Hepatocyte (in vitro differentiated cells): ENCODE measurements at places on chromosomes 7 and 10. TPM values are rescaled to one million over a fixed set of nuclear protein-coding genes. Genes with fewer than 3 reads are reported as not detected.

DNA sequence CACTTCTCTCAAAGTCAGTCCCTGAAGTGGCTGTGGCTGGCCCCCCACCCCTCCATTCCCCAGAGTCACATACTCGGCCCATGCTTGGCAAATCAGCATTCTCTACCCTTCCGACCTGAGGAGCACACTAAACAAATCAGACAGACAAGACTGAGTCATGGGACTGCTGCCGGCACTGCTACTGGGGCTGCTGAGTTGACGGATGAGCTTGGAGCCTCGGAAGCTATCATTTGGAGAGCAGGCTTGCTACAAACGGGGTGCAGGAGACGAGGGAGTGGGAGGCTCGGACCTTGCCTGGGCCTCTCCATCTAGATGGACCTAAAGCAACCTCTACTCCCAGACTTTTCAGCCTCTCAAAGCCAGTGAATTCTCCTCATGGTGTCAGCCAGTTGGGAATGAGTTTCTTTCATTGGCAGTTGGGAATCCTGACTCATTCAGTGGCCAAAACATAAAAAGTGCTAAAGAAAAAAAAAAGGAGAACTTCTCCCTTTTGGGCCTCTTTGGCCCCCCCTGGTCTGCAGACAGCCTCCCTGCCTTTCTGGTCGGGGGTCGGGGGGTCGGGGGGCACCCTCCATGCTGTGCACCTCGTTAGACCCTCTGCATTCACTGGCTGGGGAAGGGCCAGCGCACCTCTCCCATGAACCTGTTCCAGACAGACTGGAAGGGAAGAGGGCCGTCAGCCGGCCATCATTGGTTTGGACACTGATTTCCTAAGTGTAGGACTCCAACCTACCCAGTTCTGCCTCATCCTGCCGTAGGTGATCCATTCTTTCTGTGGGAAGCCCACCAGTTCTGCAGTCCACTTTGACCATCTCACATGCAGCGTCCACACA is 52.3 kb upstream of the COL13A1 start:
- DNase-seq, result no peak

DNA sequence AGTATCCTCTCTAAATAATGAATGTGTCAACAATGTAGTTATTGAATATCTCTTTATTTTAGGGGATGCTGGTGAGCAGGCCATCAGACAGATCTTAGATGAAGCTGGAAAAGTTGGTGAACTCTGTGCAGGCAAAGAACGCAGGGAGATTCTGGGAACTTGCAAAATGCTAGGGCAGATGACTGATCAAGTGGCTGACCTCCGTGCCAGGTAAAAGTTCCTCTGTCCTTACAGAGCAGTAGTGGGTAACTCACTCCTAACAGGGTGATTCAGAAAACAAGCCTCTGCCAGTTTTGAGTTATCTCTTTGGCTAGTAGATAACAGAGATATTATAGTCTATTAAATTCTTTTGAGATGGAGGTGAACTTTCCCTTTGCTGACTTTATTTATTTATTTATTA is 67.3 kb downstream of the AP3M1 start:
- no peak for DNase-seq

- peak; percentile 63 for DNase-seq
Observed at GRCh38 chr7:18320971-18321567, 174.5 kb upstream of the HDAC9 start.

DNA sequence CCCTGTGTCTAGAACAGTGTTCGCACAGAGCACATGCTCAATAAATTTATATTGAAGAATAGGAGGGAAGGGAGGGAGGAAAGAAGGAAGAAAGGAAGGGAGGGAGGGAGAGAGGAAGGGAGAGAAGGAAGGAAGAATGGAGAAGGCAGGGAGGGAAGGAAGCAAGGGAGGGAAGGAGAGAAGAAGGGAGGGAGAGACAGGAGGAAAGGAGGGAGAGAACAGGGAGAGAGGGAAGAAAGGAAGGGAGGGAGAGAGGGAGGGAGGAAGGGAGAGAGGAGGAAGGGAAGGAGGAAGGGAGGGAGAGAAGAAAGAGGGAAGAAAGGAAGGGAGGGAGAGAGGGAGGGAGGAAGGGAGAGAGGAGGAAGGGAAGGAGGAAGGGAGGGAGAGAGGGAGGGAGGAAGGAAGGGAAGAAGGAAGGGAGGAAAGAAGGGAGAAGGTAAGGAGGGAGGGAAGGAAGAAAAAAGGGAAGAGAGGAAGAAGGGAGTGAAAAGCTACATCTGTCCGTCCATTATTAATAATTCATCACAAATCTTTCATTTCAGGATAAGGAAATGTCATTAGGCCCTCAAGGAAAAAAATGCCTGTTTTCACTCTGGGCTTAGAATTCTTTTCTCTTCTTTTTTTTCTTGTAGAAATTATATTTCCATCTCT is 79.7 kb downstream of the GRK5 start:
- no peak for DNase-seq

DNA sequence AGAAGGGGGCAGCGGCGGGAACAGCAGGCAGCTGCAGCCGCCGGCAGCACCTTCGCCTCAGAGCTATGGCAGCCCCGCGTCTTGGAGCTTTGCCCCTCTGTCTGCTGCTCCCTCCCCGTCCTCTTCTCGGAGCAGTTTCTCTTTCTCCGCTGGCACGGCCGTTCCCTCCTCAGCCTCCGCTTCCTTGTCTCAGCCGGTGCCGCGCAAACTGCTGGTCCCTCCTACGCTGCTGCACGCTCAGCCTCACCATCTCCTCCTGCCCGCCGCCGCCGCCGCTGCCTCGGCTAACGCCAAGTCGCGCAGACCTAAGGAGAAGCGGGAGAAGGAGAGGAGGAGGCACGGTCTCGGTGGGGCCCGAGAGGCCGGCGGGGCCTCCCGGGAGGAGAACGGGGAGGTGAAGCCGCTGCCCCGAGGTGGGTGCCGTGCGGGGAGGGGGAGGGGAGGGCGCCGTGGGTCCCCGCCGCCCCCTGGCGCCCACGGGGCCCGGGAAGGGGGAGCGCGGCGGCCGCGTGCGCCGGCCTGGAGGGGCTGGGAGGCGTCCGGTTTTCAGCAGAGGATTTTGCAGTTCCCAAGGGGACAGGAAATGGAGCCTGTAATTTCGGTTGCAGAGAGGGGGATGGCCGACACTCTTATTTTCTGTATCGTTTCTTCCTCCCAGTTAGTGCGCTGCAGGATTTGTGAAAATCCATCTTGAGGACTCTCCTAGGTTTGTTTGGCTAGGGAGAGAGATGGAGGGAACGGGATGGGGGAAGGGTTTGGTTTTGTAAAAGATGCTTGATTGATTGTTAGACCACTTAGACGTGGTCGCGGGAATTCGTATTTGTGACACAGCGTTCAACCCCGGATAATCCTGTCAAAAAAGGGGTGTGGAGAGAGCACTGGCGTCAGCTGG is 630 bp downstream of the RSBN1L start:
- peak; percentile 74 for DNase-seq

DNA sequence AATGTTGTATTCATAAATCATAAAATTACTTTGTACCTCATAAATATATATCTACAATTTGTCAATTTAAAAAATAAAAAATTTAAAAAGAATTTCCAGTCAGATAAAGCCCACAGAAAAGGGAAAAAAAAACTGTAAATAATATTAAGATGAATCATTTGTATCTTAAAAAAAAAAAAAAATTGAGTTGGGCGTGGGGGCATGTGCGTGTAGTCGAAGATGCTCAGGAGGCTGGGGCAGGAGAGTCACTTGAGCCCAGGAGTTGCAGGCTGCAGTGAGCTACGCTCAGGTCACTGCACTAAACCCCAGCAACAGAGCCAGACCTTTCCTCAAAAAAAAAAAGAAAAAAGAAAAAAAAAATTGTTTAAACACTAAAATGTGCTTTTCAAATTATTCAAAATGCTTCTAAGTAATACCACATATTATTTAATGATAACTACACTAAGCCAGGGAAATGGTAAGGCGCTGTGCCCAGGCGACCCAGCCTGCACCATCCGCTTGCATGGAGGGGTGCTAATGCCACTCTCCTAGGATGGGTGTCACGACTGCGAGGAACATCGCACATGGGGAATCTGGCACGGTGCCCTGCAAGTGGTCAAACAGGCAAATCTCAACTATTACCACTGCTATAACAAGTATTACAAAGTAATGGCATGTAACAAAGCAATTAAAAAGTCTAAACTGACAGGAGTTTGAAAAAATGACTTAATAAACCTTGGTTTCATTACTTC is 15.4 kb downstream of the GLUD1 start:
- no peak for DNase-seq

DNA sequence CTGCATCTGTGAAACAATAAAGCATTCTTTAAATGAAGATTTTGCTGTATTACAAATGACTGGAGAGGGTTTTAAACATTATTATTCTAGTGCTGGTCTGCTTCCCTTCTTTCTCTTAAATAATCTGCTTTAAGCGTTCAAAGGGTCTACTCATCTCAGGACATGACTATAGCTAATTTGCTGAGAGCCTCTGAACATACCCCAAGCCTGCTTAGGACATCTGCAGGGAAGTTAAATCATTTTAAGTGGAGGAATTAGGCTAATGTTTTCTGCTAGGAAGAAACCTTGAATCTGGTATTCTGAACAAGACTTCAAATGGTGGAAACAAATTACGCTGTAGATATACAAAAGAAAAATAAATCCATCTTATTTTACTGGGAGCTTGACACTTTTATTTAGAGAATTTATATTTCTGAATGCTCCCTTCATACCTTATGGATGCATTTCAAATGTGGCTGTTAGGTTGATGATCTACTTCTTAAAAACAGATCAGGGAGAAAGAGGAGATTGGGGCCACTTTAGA is 124.4 kb upstream of the ITGB1 start:
- no peak for DNase-seq

DNA sequence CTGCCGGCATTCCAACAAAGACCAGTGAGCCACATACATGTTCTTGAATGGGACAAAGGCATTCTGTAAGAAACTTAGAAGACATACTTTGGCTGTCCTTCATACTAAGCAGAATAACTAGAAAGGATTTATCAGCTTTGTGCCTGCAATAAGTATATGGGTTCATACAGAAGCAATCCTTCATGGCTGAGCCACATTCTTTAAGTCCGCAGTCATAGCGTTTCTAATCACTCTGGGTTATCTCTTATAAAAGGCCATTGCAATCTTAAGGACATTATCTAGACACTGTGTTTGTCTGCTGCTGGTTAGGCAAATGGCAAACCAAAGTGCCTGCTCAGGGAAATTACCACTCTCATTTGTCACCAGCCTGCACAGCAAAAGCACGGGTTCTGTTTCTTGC is 488.4 kb downstream of the ACTR3B start:
- DNase-seq, result no peak

DNA sequence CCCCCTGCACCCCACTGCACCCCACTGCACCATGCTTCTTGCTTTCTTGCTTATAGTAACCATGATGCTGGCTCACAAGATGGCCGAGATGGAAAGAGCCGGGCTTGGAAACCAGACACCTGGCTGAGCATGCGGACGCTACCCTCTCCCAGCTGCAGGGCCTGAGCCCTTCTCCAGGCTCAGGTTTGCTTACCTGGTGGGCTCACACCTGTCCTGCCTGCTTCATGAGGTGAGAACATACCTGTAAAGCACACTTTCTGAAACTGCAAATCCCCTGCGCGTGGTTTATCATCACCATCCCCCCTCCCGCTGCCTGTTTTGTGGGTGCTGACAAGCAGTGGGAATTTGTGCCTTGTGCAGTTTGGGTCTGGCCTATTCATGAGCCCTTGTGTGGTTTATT is 302.7 kb downstream of the GLRX3 start:
- DNase-seq, result no peak

GRCh38 chr10:126059076-126059826 is 162.9 kb downstream of the FANK1 start:
- no peak for DNase-seq

- no peak for DNase-seq
Observed at GRCh38 chr7:116779931-116780330, 82.5 kb upstream of the CAPZA2 start.

DNA sequence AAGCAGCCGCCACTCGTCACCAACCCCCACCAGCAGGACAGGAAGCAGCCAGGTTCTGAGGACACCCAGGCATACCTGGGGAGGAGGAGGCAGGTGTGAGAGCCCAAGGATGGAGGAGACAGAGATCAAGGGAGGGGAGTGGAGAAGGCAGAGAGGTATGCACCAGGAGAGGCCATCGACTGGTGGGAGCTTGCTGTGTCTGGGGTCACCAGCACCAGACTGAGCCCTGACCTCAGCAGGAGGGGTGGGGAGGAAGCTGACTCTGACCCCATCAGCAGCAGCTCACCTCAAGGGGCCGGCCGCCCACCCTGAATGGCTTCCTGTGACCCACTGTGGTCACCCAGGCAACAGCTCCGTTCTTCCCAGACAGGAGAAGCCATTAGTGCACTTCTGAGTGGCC is 7.8 kb downstream of the VIPR2 start:
- no peak for DNase-seq

DNA sequence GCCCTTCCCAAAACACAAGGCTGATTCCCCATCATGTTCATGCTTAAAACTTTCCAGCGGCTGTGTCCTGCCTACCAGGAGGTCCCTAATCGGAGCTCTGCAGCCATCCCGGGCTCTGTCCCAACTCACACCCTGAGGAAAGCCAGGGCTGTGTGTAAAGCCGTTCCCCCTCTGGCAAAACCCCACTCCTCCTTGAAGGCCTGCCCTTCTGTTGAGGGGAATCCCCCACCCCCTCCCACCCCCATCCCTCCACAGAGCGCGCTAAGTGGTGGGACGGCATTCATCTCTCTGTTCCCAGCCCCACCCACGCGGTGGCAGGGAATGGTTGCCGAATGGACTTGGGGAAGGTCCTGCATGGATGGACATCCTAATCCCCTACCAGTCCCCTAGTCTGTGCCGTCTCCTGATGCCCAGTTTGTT is 667 bp upstream of the TMEM120A start:
- no peak for DNase-seq

- no peak for DNase-seq
Observed at GRCh38 chr10:125094806-125095205, 65.6 kb downstream of the CTBP2 start.

GRCh38 chr10:3758491-3758970 is 26.5 kb downstream of the KLF6 start:
- no peak for DNase-seq

DNA sequence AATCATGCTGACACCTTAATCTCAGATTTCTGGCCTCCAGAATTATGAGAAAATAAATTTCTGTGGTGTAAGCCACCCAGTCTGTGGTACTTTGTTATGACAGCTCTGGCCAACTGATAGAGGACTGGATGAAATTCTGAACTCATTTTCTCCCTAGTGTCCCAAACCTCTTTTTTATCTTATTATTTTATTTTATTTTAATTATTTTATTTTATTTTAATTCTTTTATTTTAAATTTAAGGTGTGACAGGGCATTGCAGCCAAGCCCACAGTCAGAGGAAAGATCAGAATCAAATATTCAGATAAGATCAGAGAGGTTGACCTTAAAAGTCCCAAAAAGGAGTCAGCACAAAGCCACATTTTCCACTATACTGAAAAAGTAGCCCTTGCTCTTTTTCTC is 228.1 kb downstream of the TFEC start:
- DNase-seq, result no peak

GRCh38 chr10:43229208-43230061 is 37.4 kb downstream of the RASGEF1A start:
- peak; percentile 64 for DNase-seq

GRCh38 chr10:77256346-77256745 is 381.3 kb downstream of the KCNMA1 start:
- DNase-seq, result no peak

- no peak for DNase-seq
Observed at GRCh38 chr7:135711139-135711469, 16.9 kb downstream of the SLC13A4 start.

Gene TLL2
- polyA plus RNA-seq, result 0.15 and 0.76 TPM in 2 replicates

Gene SGMS1
- 28.1 and 35.1 TPM in 2 replicates for polyA plus RNA-seq

Gene ZMIZ1
- polyA plus RNA-seq, result 32.4 and 34.4 TPM in 2 replicates

Gene STN1
- 20.1 and 29.0 TPM in 2 replicates for polyA plus RNA-seq

Gene ANXA8L1
- polyA plus RNA-seq, result 70.7 and 110 TPM in 2 replicates

Gene TMEM176B
- 175 and 204 TPM in 2 replicates for polyA plus RNA-seq

Gene MDFIC
- 7.6 and 10.6 TPM in 2 replicates for polyA plus RNA-seq

Gene CALCR
- not detected in 2 replicates for polyA plus RNA-seq

Gene MBL2
- 0.04 and 0.21 TPM in 2 replicates for polyA plus RNA-seq
